Body of pancreas (tissue), 4 donors: ENCODE measurements at places on chromosomes 3 and 15. TPM values are rescaled to one million over a fixed set of nuclear protein-coding genes. Genes with fewer than 3 reads are reported as not detected.

DNA sequence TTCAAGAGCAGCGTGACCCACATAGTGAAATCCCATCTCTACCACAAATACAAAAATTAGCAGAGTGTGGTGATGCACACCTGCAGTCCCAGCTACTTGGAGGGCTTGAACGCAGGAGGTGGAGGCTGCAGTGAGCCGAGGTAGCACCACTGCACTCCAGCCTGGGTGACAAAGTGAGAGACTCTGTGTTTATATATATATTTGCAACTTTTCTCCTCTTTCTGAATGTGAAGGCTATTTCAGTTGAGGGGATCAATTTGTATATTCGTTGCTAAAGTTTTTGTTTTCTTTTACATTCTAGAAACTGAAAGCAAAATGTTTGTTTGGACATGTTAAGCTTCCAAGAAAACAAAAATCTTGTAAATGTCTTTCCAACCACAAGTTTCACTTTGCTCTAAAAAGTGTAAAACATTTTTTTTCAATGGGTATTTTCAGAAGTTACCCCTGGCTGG is 29.8 kb upstream of the FAM98B start:
- no peak for DNase-seq

The STAB1 gene
- 50.4 TPM for total RNA-seq

- peak; percentile 79 for DNase-seq
Observed at GRCh38 chr15:90030376-90030775, 29.3 kb downstream of the ZNF710 start.

The KLHL40 gene
- not detected for total RNA-seq

- no peak for DNase-seq
Observed at GRCh38 chr15:45572617-45573016, 14.6 kb upstream of the BLOC1S6 start.

The IFT80 gene
- total RNA-seq = 15.5 TPM

The CAMK2N2 gene
- 1.6 TPM for total RNA-seq

The CIB2 gene
- total RNA-seq = 6.9 TPM

- DNase-seq = no peak
Observed at GRCh38 chr3:76198086-76198485, 412.7 kb upstream of the ZNF717 start.

DNA sequence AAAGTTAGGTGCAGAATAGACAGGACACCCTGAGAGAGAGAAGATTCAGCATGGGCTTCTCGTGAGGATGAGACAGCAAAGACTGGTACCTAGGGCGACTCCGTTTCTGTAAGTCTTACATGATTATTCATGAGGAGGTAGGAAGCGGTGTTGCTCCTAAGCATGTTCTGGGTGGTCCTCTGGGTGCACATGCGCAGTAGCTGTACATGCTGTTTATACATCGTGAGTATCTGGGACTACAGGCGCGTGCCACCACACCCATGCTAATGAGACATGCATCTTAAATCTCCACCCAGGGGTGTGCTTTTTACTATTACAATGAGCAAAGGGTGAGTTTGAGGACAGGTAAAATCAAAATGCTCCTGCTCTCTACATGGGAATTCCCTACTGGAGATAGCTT is 12.3 kb downstream of the ALPK3 start:
- no peak for DNase-seq

The THRB gene
- total RNA-seq = 6.9 TPM

GRCh38 chr3:190826018-190826417 is 36.5 kb downstream of the GMNC start:
- no peak for DNase-seq

GRCh38 chr15:35293353-35294130 is 208.4 kb upstream of the NANOGP8 start:
- DNase-seq = no peak

GRCh38 chr15:78276064-78276943 is 11.9 kb downstream of the DNAJA4 start:
- DNase-seq = no peak

DNA sequence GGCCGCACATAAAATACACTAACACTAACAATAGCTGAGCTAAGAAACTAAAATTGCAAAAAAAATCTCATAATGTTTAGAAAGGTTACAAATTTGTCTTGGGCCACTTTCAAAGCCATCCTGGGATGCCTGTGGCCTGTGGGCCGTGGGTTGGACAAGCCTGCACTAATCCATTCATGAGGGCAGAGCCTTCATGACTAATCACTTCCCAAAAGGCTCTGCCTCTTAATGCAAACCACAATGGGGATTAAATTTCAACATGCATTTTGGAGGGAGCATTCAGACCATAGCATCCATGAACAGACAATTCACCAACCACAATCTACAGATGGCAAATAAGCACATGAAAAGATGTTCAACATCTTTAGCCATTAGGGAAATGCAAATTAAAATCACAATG is 128.2 kb downstream of the SUCLG2 start:
- DNase-seq = no peak

The GHRL gene
- 3.6 TPM for total RNA-seq

DNA sequence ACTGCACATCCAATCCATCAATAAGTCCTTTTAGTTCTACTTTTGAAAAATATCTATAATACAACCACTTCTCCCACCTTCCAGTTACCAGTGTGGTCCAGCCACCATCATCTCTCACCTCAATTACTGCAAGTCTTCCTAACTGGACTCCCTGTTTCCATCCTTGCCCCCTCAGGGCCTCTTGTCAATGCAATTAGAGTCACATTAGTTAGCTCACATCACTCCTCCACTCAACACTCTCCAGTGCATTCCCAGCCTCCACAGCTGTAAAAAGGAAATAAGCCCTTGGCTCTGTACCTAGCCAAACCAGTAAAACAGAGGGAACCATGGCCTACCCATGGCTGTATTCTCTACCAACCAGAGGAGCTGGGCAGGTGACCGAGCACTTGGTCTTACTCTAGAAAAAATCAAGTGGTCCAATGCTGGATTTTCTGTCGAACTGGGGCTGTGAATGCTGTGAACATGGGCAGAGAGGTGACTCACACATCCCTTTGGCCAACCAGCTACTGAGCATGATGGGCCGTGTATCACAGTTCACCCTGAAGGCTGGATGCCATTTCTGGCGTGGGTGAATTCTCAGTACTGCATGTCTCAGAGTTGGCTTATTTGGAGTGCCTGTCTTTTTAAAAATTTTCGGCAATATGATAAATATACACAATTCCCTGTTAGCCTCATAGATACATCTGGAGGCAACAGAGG is 62.5 kb upstream of the C15orf61 start:
- DNase-seq = no peak
